Activated T-cell treated with anti-CD3 and anti-CD28 coated beads for 48 hours (primary cell): ENCODE measurements at places on chromosomes 7 and 10.

DNA sequence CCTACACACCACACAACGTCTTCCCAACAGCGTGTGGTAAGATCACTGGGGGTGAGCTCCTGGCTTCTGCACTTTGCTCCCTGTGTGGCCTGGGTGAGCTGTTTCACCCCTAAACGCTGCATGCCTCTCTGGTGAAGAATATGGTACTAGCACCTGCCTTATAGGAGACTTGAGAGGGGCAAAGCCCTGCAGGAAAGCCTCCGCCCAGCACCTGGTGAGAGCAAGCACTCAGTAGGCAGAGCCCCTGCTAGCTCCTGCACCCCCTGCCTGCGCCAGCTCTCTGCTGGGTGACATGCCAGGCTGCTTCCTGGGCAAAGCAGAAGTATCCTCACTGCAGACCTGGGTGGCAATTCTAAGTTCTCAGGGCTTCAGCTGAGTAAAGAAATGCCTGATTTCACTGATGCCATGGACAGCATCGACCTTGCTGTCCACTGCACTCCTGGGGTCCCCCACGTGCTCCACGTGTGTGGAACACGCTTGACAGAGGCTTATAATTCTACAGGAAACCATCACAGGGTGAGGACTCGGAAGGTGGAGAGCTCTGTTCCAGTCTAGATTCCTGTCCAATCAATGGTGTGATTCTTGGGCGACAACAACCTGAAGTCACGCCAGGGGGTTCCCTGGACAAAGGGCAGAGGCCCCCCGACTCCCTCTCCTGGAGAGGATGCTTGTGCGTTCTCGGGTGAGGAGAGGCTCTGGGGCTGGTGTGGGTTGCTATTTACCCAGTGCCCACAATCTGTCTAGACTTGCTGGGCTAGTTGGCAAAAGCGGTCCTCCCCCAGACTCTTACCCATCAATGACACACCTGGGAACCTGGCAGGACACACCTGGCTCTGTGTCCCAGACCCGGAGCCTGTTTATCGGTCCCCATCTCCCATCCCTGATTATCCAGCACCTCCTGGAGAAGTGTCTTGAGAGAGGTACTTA is 5.0 kb upstream of the CALML5 start:
- DNase-seq: no peak

DNA sequence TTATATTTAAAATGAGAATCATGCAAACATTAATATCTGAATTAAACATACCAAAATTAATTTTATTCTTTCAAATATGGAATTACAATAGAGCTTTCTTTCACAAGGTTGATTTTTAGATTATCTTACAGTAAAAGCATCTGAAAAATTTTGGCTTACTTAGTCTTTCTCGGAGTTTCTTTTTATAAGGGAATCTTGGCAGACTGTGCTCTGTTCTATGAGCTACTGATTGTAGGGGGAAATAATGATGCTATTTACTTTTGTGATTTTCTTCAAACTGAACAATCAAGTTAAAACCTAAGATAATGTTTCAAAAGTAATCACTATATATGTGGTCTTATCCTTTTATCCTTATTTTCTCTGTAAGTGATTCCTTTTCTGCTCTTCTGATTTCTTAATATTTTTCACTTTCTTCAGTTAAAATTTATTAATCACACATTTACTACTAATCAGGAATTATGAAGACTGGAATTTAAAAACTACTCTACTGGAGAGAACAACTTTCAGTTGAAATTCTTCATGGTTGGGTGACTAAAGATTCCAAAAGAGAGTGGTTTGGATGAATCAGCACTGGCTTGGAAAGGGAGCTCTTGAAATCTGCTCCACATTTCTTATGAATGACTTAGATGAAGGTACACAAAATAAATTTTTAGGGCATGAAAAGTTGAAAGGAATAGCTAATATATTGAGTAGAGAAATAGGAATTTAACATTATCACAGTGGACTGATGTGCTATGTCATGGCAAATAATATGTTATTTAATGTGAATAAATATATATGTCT is 103.9 kb downstream of the PPP1R9A start:
- DNase-seq: no peak

DNA sequence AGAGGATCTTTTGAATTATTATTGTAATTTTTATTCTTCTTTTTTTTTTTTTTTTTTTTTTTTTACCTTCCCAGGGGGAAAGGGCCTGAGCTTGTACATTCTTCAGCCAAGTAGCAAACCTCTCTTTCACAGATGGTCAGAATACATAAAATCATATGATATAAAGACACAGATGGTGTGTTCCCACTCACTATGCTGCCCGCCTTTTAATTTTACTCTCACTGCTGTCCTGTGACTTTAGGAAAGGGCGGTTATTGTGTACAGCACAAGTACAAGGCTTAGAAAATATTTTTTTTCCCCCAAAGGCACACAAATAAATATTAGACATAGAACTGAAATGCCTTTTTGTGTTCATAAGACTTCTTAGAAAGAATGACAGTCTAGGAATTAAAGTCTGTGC is 213.6 kb downstream of the RPS24 start:
- DNase-seq: no peak

DNA sequence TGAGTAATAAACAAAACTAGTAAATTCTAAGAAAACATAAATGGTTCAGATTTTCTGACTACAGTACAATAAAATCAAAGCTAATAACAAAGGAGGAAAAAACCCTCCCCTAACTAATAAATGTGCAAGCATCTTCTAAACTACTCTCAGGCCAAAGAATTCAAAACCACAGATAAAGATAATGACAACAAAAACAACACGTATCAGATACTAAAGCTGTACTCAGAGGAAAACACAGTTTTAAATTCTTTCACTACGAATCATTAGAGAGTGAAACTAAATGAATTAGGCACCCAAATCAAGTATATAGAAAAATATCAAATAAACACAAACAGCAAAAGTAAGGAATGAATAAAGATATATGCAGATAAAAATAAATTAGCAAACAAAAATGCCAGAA is 200.9 kb downstream of the TEX36 start:
- no peak for DNase-seq
